Astrocyte of the spinal cord (primary cell): ENCODE measurements at places on chromosomes 2 and 18.

- no peak for DNase-seq
These were observed 93.5 kb downstream of the TNS1 start for GRCh38 chr2:217909156-217909820.

DNA sequence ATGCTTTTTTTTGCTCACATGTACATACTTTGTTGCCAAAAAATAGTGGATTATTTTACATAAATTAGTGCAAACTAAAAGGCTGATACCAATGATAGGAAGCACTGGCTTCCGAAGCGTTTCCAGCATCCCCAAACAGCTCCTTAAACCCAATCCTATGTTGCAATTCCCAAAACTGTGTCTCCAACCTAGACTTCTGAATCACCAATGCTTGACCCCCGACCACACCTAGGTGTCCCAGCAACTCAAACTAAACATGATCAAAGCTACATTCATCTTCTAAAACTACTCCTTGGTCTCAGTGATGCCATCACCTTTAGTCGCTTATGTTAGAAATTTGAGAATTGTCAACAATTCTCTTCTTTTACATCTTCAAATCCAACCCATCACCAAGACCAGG lies 13.4 kb downstream of the ATP8B1 start:
- no peak for DNase-seq

DNA sequence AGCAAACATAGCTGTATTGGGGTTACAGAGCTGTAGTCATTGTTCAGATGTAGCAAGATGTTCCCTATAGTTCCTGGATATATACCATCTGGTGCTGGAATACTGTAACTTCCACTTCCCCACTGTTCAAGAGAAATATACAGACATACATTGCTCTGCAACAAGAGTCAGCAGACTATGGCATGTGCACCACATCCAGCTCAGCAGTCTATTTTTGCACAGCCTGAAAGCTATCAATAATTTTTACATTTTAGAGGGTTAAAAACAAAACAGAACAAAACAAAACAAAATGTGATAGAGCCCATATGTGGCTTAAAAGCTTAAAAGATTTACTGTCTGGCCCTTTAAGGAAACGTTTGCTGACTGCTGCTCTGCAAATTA lies 31.8 kb upstream of the VIT start:
- no peak for DNase-seq

DNA sequence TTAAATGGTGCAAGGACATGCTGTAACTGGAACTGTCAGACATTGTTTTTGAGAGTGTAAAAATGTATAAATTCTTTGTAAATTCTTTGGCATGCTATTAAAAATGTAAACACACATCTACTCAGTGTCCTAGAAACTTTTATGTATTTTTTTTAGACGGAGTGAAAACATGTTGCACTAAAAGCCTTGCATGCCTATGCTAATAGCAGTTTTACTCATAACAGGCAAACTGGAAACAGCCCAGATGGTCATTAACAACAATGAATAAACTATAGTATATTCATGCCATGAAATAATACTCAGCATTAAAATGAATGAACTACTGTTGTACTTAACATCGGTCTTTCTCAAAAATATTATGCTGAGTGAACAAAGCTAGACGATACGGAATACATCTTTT lies 954.8 kb upstream of the DDX18 start:
- DNase-seq = no peak

GRCh38 chr2:228224410-228224809 lies 42.9 kb upstream of the SPHKAP start:
- no peak for DNase-seq

DNA sequence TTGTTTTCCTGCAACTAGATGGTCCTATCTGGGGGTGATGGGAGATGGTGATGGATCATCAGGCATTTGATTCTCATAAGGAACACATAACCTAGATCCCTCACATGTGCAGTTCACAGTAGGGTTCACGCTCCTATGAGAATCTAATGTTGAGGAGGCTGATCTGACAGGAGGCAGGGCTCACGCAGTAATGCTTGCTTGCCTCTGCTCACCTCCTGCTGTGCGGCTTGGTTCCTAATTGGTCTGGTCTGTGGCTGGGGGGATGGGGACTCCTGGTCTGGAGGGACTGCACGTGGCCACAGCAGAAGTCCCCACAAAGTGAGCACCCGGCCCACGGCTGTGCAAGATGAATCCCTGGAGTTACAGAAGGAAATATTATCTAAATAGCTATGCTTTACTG lies 11.3 kb downstream of the MC5R start:
- no peak for DNase-seq

DNA sequence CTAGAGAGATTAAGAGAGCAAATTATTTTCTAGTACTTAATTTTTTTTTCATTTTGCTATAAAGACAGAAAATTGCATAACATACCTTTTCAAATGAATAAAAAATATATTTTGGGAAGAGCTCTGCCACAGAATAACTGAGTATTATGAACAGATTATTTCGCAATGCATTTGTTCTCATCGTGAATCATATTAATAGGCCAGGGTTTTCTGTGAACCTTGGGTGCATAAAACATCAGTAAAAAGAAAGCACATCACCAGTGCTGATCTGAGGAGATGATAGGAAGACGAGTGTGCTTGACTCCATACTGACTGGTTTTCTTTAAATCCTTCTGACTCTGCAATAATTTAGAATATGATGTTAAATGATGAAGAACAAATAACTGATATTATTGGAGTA lies 409.1 kb downstream of the CPS1 start:
- DNase-seq = no peak
